ENCODE measurements at places on chromosomes 7 and 10.

DNA sequence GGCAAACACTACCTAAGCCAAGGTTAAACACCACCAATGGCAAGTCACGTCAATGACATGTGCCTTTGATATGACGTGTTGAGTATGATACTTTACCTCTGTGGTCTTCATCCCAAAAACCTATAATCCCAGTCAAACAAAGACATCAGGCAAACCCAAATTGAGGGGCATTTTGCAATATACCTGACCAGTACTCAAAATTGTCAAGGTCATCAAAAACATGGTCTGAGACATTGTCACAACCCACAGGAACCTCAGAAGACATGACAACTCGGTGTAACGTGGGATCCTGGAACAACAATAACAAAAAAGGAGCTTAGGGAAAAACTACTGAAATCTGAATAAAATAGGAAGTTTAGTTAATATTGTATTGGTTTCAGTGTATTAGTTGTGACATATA lies 7.2 kb downstream of the FAM237B start:
- no peak for DNase-seq

DNA sequence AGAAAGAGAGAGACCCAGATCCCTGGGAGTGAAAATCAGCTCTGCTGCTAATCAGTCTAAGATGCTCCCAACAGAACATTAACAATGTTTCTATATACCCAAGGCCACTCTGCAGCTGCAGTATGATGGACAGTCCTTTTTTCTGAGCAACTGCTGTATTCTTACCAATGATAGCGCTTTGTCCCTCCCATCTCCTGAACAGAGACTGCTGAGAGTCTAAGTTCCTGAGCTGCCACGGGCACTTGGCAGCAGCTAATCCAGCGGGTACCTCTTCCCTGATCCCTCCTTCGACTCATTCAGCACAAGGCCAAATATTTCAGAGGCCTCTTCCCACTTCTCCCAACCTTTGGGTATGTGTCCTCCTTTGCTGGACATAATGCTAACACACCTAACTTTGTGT lies 7.7 kb downstream of the CPVL start:
- DNase-seq, result no peak

GRCh38 chr7:32428546-32428945 lies 61.6 kb downstream of the LSM5 start:
- peak; percentile 7 for DNase-seq

GRCh38 chr7:136123352-136123751 lies 146.2 kb upstream of the MTPN start:
- no peak for DNase-seq

DNA sequence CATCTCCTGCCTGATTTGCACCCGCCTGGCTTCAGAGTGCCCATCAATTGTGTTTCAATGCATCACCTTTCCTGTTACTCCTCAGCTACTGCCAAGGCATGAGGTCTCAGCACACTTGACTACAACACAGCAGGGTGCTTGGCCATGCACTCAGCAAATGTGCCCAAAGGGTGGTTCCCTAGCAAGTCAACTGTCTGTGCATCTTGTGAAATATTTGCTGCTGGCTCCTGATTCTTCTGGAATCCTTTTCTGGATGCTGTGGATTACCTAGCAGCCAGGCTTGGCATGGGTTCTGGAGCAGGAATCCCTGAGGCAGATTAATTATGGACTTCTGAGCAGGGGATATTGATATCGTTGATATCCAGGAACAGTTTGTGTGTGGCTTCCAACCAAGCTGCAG lies 662.6 kb upstream of the MGMT start:
- no peak for DNase-seq

- DNase-seq, result no peak
Measured at GRCh38 chr10:14736600-14737081, 38.1 kb downstream of the FAM107B start.

DNA sequence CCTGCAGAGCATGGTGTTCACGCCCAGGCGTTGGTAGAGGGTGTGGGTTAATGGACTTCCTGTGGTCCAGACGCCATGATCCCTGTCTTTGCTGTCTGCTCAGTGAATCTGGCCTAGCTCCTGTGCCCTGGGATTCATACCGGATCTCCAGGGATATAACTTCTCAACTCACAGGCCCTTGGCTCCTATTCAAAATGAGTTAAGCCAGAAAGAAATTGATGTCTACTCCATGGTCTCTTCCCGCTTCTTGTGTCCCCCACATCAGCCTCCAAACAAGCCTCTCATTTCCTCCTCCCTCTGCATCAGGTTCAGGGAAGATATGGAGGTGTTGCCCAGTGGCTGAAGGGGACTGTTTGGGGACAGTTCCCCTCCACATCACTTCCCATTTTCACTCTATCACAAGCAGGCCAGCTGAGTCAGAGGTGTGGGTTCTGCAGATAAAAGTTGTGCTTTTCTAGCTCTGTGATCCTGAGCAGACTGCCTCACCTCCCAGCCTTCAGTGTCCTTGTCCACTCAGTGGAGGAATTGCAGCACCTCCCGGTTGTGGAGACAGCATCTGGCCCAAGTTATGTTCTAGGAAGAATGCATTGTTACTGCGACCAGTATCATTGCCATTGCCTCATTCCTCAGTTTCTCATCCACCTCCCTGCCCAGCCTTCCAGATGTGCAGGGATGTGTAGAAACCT lies 22.5 kb downstream of the AKR1E2 start:
- no peak for DNase-seq

- DNase-seq, result no peak
Measured at GRCh38 chr7:82528577-82529310, 85.2 kb upstream of the CACNA2D1 start.

DNA sequence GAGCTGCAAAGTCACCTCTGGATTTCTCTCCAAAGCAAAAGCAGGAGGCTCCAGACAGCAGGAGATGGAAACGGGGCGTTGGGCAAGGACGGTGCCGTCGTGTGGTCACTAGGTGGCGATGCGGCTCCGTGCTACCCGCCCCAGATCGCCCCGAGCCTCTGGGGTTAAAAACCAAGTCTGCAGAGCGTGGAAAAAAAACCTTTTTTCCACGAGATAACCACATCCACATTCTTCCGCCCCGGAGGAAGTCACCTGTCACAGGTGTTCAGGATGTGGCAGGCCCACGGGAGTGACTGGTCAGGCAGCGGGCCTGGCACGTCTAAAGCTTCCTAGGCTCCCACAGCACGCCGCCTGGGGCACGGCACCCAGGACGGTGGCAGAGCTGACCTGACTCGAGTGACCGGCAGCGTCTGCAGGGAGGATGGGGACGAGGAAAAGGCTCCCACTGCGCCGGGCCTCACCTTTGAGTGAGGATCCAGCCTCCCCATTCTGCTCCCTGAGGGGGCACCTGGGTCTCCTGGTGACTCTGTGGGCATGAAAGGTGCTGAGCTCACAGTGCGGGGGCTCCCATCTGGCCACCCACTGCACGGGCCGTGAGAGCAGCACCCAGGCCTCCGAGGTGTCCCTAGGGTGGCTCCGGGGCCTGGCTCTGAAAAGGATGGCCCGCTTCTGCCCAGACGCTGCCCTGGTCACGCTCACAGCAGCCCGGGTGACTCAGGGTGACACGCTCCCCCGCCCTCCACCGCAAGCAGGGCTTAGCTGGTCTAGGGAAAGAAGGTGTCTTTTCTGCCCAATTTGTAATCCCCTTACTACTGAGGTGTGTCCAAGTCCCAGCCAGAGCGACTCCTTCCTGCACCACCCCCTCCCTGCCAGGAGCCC lies 71.3 kb upstream of the TNRC18 start:
- DNase-seq, result peak; percentile 87

GRCh38 chr7:8296362-8296659 lies 34.3 kb upstream of the ICA1 start:
- DNase-seq, result no peak

DNA sequence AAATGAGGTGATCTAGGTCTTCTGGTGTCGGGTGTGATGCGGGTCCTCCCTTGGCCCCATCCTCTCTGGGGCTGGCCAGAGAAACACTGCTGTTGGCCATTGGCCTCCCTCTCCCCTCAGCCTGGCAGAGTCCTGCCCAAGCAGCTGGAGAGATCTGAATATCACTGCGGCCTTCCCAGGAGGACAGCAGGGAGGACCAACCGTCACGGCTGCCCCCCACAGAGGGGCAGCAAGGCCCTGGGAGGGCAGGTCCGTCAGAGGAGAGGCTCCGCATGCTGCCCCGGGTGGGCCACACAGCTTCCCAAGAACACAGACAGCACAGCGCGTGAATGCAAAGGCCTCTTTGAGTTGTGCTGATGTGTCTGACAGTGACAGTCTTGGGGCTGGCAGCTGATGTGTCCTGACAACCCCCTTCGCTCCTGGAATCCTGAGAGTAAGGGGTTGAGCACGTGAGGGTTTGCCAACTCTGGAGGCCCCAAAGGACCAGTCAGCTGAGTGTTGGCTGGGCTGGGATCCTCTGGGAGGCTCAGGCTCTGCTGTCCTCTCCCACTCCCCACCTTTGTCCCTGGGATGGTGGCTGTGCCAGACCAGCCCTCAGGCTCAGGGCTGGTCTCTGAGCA lies 132.5 kb upstream of the UNC5B start:
- no peak for DNase-seq

DNA sequence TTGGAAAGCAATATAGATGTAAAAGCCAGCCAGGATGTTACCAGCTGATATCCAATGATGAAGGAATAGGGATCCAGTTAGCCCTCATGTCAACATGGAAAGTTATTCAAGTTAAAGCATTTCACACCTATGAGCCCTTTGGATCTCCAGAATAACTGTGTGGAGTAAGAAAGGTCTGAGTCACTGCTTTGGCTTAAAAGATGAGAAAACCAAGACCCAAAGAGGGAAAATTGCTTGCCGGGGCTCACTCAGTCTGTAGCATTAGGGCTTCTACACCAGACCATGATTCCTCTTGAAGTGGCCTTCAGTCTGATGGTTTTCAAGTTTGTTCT lies 12.6 kb downstream of the LSM5 start:
- no peak for DNase-seq

DNA sequence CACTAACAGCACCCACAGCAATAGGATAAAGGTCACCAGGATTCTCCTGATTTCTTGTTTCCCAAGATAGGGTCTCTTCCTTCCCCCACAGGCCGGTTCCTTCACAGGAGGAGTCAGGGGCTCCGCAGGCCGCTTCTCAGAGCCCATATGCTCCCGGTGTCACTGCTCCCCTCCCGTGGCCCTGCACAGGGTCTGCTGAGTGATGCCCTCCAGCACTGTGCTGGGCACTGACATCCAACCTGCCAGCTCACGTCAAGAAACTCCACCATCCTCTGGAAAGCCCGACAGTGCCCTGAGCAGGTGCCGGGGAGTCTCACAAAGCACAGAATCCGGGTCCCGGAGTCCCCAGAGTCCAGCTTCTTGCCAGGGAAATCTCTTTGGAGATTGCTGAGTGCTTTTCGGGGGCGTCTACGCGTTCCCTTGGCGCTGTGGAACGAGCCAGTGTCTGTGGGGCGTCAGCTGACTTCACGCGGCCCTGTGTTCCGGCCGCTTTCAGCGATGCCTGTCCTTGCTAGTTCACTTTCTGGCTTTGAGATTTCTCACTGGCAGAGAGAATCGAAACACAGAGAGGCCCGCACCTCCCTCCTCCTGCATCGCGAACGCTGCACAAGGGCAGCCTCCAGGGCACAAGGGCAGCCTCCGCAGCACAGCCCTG lies 567.5 kb downstream of the DNAJB6 start:
- no peak for DNase-seq

DNA sequence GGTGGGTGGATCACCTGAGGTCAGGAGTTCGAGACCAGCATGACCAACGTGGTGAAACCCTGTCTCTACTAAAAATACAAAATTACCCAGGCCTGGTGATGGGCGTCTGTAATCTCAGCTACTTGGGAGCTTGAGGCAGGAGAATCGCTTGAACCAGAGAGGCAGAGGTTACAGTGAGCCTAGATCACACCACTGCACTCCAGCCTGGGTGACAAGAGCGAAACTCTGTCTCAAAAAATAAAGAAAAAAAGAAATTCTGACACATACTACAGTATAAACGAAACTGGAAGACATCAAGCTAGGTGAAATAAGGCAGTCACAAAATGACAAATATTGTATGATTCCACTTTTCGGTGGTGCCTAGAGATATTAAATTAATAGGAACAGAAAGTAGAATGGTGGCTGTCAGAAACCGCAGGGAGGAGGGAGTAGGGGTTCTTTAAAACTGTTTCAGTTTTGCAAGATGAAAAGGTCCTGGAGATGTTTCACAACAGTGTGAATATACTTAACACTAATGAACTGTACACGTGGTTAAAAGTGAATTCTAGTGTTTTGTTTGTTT lies 23.2 kb downstream of the PILRA start:
- DNase-seq, result no peak

DNA sequence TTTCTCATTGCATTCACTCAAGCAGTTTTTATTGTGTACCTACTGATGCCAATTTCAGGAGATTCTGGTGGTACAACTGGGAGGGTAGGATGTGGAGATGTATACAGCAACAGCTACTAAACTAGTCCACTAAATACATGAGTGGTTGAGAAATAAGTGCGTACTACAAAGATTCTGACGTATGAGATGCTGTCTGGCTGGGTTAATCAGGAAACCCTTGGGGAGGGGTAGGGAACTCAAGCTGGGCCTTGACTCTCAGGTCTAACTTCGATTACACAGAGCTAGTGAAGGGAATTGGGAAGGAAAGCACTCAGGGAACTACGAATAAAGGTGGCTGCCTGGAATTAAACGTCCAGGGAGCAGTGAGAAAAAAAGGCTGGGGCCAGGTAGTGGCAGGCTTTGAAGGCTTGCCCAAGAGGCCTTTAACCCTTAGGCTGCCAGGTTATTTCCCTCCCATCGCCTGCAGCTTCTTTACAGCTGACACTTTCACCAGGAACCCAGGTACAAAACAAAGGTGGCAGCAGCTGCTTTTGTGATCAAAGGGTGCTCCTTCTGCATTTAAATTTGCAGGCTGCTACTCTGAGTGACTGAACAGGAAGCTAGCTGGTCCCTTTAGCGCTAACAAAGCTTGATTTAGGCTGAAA lies 3.2 kb downstream of the MMS19 start:
- DNase-seq, result no peak

DNA sequence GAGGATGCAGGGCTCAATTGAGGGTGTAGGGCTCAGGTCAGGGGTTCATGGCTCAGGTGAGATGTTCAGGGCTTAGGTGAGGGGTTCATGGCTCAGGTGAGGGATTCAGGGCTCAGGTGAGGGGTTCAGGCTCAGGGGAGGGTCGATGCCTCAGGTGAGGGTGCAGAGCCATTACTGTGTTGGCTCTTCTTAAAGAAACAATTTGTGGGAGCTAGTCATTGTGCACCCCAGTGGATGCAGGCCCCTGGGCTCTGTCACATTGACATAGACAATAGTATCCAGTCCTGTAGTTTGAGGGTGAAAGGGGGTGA lies 86.7 kb downstream of the ADCY1 start:
- no peak for DNase-seq

DNA sequence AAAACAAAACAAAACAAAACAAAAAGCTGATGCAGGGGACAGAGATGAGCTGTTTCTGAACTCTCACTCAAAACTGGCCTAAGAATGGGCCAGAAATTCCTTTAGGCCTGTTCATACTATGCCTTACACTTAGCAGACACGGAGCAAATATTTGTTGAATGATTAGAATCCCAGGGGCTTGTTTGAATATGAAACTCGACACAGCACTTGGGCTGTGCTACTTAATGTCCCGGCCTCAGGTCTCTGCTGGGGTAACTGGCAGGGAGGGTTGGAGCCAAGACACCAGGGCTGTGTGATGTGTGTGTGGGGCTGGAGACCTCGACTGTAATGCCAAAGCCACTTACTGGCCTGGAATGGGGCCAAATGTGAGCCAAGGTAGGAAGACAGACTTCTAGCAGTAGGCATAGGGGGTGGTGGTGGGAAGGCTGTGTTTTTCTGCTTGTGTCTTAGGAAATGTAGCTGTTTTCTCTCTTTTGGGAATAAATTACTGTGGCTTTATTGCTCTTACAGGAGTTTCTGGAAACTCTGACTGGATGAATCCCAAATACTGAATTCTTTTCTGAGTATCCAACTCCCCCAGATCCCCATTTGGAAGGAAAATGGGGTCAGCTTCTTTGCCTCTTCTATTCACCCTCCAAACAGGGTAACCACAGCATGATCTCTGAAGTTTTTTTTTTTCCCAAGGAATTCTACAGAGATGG lies 66.7 kb downstream of the EMX2 start:
- no peak for DNase-seq

Measured in endothelial cell (in vitro differentiated cells).